Spinal cord (tissue), 10 donors: ENCODE measurements at places on chromosomes 1 and 21. TPM values are rescaled to one million over a fixed set of nuclear protein-coding genes. Genes with fewer than 3 reads are reported as not detected.
A peak's percentile ranks its signal among the peaks of the same experiment; 100 is the strongest.

DPH2 gene
- 14.3 TPM for total RNA-seq

TRIM62 gene
- total RNA-seq = 6.8 TPM

AMIGO1 gene
- 18.9 TPM for total RNA-seq

DNA sequence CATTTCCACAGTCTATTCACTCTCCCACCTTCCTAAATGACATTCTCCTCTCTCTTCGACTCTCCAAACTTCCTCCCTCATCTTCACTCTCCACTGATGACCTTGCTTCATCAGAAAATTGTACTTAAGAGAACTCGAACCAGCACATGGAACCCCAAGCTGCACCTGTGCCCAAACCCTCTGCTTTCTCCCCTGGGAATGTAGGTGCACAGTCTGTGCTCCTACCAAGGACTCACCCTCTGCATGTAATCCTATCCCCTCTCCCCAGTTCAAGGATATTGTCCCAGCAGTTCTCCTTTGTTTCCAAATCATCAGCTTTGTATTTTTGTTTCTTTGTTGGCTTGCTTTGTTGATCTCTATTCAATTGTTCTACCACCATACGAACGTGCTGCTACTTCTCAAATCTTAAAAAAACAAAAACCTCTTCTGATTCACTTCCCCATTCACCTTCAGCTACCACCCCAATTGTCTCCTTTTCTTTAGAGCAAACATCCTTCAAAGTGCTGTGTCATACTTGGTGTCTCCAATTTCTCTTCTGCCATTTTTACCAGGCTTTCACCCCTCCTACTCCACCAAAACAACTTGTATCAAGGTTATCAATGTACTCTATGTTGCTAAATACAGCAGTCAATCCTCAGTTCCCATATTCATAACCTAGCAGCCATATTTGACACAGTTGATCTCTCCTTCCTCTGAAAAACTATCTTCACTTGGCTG is 26.8 kb downstream of the RAB3B start:
- DNase-seq = no peak
- no peaks in the 10 kb centered on the region for H3K27me3 ChIP-seq
- H3K27ac ChIP-seq = no peak overlapping the region
- H3K4me1 ChIP-seq = no peaks in the 10 kb centered on the region
- no peak overlapping the region for H3K4me3 ChIP-seq

GRCh38 chr1:99749504-99750347 is 16.7 kb downstream of the FRRS1 start:
- H3K4me1 ChIP-seq = no peaks in the 10 kb centered on the region
- no peak for DNase-seq
- H3K36me3 ChIP-seq = no peaks in the 10 kb centered on the region
- H3K4me3 ChIP-seq = no peak overlapping the region
- H3K27ac ChIP-seq = no peak overlapping the region

DNA sequence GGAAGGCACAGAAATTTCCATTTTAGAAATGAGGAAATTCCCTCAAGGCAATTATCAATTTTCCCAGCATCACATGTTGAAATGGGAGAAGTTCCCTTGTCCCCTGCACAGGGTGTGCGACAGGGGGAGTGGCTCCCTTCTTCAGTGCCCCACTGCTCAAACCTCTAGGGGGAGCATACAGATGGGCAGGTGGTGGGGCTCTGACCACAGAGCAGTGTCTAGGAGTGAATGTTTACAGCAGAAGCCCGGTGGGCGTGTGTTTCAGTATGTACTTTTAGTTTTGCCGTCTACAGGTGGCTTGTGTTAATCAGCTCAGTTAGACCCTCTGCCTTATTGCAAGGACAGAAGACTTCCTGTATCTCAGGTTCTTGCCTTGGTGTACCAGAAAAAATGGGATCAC is 493.7 kb upstream of the PLXNA2 start:
- H3K36me3 ChIP-seq = no peaks in the 10 kb centered on the region
- H3K27me3 ChIP-seq = no peaks in the 10 kb centered on the region
- DNase-seq = no peak
- H3K27ac ChIP-seq = no peak overlapping the region

DNA sequence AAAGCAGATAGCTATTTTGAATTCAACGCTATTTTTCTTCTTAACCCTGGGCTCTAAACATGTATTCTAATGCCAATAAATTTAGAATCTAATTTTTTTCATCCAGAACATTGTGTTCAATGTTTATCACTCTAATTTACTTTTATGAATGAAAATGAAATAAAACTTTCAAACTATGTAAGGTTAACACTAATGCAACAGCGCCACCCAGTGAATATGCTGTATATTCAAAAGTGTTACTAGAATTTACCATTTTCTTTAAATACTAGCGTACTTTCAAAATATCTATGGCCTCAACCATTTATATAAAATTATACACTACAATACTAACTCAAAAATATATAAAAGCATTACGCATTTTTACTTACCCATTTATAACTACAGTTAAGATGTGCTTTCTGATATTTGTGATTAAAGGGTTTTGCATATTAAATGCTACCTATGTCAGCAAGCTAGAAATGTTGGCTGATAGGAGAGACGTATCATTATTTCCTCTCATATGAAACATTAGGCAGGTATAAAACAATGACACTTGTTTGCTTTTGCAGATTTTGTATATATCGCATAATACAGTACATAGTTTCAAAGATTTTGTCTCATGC is 5.9 kb upstream of the NUF2 start:
- peaks cover 5% of the 10 kb centered on the region for H3K36me3 ChIP-seq
- H3K27me3 ChIP-seq = no peaks in the 10 kb centered on the region
- H3K27ac ChIP-seq = no peak overlapping the region
- H3K4me3 ChIP-seq = no peak overlapping the region
- DNase-seq = no peak

GRCh38 chr1:220123889-220124288 is 30.0 kb downstream of the IARS2 start:
- no peak overlapping the region for H3K4me3 ChIP-seq
- peaks cover 7% of the 10 kb centered on the region for H3K36me3 ChIP-seq
- no peak for DNase-seq
- no peak overlapping the region for H3K27ac ChIP-seq
- no peaks in the 10 kb centered on the region for H3K27me3 ChIP-seq

GRCh38 chr1:156504438-156504813 is 3.9 kb upstream of the MEF2D start:
- no peaks in the 10 kb centered on the region for H3K27me3 ChIP-seq
- DNase-seq = no peak
- H3K27ac ChIP-seq = peak overlapping the region; percentile 95
- H3K4me3 ChIP-seq = peak overlapping the region; percentile 62
- no peaks in the 10 kb centered on the region for H3K36me3 ChIP-seq

DNA sequence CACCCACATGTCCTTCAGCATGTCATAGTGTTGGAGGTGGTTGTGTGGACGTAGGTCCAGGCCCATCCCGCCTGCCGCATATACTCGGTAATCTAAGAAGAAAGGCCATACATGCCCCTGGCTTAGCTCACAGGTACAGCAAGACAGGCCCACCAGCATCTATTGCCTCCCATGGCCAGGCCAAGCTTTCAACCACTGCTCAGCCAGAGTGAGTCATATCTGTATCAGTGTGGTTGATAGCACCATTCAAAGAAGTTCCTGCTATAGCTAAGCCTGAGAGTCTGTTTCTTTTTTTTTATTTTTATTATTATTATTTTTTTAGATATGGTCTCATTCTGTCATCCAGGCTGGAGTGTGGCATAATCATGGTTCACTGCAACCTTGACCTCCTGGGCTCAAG is 17.0 kb downstream of the KLHDC8A start:
- peaks cover 28% of the 10 kb centered on the region for H3K4me1 ChIP-seq
- no peak for DNase-seq
- H3K36me3 ChIP-seq = peaks cover 32% of the 10 kb centered on the region
- H3K4me3 ChIP-seq = no peak overlapping the region
- H3K27ac ChIP-seq = no peak overlapping the region

DNA sequence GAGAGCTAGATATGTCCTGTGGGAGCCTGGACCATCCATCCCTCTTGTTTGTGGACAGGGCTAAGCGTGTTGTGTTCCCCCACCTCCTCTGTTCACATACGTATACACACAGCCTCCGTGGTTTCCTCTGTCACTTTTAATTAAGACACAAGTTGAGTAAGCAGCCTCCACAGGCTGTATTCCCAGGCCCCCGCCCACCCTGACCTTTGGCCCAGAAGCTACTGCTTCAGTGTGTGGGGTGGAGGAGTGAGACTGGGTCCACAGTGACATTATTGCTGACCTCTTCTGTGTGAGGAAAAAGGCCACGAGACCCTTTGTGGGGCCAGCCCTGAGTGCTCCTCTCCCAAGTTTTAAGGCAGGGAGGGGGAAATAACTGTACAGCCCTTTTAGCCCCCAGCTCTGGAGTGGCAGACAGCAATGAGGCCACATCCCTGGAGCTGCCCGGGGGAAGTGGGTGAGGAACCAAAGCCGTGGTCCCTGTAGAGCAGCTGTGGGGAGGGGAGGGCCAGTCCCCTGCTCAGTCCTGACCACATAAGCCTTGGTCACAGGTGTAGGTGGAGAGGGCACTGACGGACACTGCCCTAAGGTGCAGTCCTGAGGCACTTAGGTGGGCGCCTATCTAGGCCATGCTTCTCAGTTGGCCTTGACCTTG is 4.4 kb downstream of the ELOVL1 start:
- H3K4me1 ChIP-seq = peaks cover 44% of the 10 kb centered on the region
- DNase-seq = no peak
- no peak overlapping the region for H3K27ac ChIP-seq
- H3K36me3 ChIP-seq = peaks cover 55% of the 10 kb centered on the region
- H3K4me3 ChIP-seq = no peak overlapping the region
- H3K27me3 ChIP-seq = no peaks in the 10 kb centered on the region

DNA sequence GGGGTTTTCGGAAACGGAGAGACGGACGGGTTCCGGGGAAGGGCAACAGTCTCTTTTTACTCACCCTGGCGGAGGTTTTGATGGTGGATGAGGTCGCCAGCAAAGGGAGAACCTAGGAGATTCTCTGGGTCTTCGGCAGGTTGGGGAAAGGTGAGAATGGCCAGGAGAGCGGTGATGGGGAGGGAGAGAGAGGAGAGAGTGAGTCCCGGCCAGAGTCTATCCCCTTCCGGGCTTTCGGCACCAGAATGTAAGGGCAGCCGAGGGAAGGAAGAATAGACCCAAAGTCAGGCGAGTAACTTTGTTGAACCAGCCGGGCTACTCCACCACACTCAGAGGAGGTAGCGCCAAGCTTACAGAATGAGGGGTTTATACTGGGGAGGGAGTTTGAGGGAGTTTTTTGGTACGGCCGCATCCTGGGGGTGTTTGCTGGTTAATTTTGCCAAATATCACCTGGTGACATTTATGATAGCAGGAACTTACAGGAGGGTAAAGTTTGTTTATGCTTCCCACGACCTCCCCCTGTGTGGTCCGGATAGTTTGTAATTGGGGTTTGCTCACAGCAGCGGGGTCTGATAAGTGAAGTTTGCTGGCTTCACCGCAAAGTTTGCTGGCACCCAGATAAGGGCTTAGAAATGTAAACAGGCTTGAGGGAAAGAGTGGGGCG is 141.1 kb upstream of the ETV3 start:
- no peak overlapping the region for H3K27ac ChIP-seq
- peaks cover 13% of the 10 kb centered on the region for H3K27me3 ChIP-seq
- H3K36me3 ChIP-seq = no peaks in the 10 kb centered on the region
- H3K4me3 ChIP-seq = no peak overlapping the region

- no peak overlapping the region for H3K27ac ChIP-seq
- no peak overlapping the region for H3K4me3 ChIP-seq
- no peaks in the 10 kb centered on the region for H3K36me3 ChIP-seq
- no peaks in the 10 kb centered on the region for H3K27me3 ChIP-seq
- no peak for DNase-seq
Measured at GRCh38 chr1:24141311-24141997, 1.5 kb downstream of the IL22RA1 start.

DNA sequence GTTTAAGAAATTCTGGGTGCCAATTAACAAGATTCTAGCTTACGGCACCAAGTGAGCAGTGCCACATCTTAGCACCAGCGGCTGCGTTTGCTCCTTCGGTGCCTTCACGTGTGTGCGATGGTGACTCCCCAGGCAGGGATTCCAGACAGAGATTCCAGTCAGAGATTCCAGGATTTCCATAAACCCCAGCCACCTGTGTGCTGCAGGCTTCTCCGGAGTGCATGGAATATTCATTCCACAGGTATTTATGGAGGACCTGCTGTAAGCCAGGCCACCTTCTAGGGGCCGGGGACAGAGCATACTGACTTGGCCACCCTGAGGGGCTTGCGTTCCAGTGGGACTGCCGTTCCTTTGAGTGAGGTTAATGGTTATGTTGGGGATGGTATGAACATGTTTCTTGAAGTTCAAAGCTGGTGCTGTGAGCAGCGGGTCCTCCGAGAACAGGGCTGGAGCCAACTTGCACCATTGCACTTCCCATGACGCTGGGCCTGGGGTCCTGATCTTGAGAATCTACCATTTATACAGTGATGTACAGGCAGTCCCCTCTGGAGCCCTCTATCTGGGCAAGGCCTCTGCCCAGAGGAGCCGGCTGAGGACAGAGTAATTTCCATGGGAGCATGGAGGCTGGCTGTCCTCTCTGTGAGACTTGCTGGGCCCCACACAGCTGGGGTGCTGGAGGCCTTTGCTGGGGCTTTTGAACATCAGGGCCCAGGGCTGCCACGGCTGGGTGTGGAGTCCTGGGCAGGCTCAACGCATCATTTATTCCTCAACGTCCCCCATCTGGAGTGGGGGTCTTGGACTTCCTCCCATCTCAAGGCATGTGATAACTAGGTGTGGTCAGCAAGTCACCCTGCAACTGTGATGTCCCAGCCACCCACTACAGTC is 58.8 kb upstream of the AJAP1 start:
- no peak overlapping the region for H3K27ac ChIP-seq
- no peaks in the 10 kb centered on the region for H3K36me3 ChIP-seq
- peaks cover 5% of the 10 kb centered on the region for H3K4me1 ChIP-seq
- no peaks in the 10 kb centered on the region for H3K27me3 ChIP-seq
- no peak for DNase-seq

- no peaks in the 10 kb centered on the region for H3K27me3 ChIP-seq
- H3K4me1 ChIP-seq = peaks cover 11% of the 10 kb centered on the region
- no peaks in the 10 kb centered on the region for H3K36me3 ChIP-seq
- DNase-seq = no peak
- no peak overlapping the region for H3K27ac ChIP-seq
Measured at GRCh38 chr1:182087304-182087703, 25.8 kb upstream of the ZNF648 start.

GRCh38 chr1:231921646-231922345 is 295.2 kb downstream of the DISC1 start:
- DNase-seq = no peak
- H3K27ac ChIP-seq = no peak overlapping the region
- no peaks in the 10 kb centered on the region for H3K36me3 ChIP-seq
- peaks cover 28% of the 10 kb centered on the region for H3K4me1 ChIP-seq

DNA sequence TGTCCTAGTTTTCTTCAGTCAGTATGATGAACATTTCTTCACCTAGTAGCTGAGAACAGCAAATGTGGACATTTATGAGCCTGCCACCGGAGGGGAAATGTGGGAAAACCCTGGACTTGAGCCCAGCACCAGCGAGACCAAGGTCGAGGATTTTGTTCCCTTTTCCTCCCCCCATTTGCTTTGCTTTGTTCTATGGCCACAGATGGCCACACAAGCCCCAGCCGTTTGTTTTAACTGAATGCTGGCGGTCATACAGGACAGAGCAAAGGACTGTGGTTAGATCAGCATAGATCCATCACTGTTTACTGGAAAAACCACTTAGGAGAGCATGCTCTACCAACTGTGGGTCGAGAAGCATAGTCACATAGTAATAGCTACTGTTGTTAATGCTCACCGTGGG is 20.9 kb downstream of the SH2D2A start:
- no peak overlapping the region for H3K27ac ChIP-seq
- peaks cover 58% of the 10 kb centered on the region for H3K36me3 ChIP-seq
- H3K4me1 ChIP-seq = no peaks in the 10 kb centered on the region
- DNase-seq = no peak
